ENCODE measurements at places on chromosomes 3 and 15.
A peak's percentile ranks its signal among the peaks of the same experiment; 100 is the strongest.

GRCh38 chr3:18127174-18127858, 297.8 kb downstream of the SATB1 start:
- DNase-seq, result no peak

GRCh38 chr3:85342915-85343314, 384.1 kb downstream of the CADM2 start:
- no peak for DNase-seq

GRCh38 chr3:141093397-141093796, 42.2 kb downstream of the SPSB4 start:
- no peak for DNase-seq

DNA sequence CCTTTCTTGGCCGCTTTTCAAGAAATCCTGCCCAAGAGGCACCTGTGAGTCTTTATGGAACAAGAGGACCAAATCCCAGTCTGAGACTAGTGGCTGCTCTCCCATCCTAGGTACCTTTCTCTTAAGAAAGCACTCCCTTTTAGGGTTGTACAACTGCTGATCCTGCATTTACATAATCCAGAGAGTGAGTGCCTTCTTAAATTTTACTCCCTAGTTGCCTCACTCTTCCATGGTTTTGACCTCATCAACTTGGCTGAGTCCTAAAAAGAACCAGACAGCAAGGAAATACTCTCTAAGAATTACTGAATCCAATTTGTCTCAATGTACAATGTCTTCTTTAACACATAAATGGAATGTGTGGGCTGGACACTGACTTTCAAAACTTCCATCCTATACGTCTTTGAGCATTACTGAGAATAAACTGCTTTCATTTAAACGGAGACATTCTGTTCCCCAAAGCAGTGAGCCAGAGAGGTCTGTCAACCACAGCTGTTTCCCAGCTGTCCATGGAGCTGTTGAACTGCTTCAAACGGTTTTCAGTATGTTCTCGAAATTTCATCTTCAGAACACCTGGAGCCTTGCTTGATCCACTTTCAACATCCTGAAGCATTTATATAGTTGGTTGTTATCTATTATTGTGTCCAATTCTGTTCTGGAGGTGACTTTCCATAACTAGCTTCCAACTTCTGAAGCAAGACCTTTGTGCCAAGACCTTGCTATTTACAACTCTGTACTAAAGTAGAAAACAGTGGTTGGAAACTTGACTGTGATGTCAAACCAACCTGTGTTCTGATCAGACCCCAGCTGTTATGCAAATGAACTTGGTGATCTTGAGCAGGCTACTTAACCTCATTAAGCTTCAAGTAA, 179.1 kb downstream of the SLC9A9 start:
- peak; percentile 62 for DNase-seq

- no peak for DNase-seq
Measured at GRCh38 chr3:137360531-137361201, 402.9 kb downstream of the IL20RB start.

- DNase-seq, result no peak
Measured at GRCh38 chr3:77303955-77304699, 264.2 kb downstream of the ROBO2 start.

GRCh38 chr3:12479919-12480427, 4.3 kb upstream of the TSEN2 start:
- DNase-seq, result peak; percentile 48

DNA sequence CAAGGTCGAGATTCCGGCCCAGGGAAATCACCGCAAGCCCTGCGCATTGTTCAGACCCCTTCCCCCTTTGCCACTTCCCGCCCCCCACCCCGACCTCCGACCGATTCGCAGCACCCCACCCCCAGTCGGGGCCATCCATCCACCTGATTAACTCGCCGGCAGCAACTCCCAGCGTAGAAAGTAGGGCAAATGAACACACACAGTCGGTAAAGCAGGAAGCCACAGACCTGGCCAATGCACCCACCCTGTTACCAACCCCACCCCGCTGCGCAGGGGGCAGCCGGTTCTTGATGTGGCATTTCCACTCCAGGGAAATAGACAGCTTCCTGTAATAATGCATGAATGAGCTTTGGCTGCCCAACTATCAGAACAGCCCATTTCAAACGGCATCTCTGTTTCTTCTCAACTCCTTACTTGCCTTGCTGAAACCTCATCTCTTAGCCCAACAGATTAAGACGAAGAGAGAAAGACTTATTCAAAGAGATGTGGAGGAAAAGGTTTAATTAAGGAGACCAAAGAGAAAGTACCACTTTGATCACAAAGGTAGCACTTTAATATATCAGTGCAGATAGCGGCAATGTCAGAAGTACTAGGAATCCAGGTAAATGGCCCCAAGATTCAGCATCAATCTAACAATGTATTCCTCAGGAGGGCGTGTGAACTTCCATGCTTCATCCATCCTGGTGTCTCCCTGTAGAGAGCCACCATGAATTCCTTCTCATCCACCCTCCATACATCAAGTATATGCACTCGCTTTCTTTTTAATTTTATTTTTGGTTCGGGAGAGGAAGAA, 1.9 kb downstream of the TNIK start:
- no peak for DNase-seq

DNA sequence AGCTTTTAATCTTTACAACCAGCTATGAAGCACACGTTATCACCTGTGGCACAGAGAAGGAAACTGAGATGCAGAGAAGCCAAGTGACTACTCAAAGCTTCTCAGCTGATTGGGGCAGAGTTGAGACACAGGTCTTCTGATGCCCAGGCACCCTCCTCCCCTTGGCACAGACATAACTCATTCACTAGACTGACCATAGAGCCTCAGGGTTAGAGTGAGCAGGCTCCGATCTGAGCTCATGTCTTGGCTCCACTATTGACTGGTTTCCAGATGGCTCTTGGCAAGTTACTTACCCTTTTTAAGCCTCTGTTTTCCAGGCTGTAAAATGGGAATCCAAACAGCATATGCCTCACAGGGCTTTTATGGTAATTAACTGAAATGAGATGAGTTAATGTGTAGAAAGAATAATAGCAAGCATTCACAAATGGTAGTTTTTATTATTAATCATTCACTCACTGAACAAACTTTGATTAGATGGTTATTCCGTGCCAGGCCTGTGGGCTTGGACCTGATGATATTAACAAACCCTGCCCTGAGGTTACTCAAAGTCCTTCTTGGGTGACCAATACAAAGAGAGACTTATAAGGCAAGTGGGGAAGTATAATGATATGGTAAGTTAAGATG, 184.3 kb downstream of the ANXA2 start:
- no peak for DNase-seq

DNA sequence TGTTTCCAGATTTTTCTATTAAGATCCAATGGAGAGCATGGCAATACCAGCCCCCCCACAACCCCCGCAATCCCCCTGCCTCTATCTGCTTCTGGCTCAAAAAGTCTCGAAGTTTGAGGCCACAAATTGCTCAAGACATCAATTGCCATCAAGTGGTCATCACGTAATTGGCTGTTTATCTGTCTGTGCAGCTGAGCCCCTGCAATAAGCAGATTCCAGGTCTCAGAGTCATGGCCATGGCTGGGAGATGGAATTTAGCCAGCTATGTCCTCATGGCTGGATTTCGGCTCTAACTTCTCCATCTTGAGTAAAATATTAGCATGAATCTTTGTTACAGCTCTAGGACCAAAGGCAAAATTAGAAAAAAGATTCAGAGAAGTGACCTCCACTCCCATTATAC, 22.7 kb downstream of the SSUH2 start:
- DNase-seq, result no peak

DNA sequence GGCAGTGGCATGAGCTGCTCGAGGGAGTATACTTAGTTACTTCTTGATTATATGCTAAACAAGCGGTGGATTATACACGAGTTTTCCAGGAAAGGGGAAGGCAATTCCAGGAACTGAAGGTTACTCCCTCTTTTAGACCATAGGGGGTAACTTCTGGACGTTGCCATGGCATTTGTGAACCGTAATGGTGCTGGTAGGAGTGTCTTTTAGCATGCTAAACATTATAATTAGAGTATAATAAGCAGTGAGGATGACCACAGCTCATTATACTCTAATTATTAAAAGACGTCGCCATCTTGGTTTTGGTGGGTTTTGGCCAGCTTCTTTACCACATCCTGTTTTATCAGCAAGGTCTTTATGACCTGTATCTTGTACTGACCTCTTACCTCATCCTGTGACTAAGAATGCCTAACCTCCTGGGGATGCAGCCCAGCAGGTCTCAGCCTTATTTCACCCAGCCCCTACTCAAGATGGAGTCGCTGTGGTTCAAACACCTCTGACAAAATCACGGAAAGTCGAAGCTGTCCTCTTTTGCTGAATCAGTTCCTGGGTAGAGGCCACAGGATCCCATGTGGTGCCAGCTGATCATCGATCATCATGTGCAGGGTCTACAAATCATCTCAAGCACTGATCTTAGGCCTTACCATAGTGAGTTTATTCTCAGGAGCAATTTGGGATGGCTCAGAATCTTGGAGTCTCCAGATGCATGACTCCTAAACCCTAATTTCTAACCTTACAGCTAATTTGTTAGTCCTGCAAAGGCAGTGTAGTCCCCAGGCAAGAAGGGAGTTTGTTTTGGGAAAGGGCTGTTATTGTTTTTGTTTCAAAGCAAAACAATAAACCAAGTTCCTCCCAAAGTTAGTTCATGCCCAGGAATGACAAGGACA, 149.1 kb downstream of the TJP1 start:
- DNase-seq, result no peak

DNA sequence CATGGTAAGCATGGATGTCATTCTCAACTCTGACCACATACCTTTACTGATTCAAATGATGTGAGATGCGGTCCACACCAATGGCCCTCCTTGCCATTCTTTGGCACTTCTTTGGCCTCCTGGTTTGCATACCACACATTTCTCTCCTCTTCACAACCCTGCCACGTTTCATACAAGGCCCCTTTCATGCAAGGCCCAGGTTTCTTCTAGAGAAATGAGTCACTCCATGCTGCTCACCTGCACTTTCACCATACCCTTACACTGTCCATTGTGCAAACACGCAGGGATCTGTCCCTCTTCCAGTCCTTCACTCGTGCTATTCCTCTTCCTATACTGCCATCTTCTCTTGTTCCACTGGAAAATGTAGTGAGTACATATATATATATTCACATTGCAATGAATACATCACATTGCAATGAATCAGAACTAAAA, 24.4 kb upstream of the SLC24A5 start:
- DNase-seq, result no peak

DNA sequence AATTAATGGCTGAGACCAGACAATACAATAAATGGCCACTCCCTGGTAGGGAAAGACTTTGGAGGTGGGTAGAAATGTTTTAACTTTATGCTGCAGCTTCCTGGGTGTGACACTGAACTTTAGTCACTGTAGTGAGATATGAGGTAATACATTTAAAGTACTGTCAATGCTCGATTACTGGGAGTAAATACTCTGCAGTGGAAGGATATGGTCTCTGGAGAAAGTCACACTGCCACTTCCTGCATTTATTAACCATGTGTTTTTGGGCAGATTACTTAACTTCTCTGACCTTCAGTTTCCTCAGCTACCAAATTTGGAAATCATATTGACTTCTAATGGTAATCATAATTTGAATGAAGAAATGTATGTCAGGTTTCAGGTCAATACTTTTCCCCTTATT, 317.1 kb upstream of the TGFBR2 start:
- DNase-seq, result peak; percentile 28

DNA sequence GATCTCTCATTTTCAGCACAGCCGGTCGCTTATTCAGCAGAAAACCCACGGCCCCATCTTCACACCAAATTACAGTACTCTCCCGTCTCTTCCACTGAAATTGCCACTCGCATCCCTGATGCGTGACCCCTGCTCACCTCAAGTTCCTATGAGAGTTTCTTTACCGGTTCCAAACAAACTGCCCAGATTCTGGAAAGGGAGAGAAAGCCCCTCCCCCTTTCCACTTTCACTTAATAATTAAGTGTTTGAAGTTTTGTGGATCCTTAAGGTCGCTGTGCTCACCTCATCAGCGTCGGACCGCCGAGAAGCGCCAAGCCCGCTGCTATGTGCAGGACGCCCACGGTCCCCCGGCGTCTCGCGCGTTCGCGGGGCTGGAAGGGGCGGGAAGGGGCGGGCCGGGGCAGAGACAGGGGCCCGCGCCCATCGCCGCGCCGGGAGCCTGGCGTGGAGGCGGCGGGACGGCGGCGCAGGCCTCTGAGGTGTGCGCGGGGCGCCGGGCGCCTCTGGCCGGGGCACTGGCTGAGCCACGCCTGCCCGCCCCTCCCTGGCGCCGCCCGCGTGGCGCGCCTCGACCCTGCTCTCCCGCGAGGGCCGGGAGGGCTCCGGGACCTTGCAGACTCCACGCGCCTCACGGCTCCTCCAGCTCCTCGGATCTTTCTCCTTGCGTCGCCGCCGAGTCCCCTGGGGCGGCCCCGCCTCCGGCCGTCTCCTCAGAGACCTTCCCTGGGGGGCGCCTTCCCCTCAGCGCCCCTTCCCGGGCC, at the start of gene GPR156:
Gene GPR156 (minus strand): TSS at position 476 of the 761 bp plus-strand sequence. CDS start 41,124 bp downstream, outside the sequence.
- DNase-seq, result no peak

Data from skin of body (tissue), 3 donors.